ENCODE measurements at places on chromosomes 3 and 15.

DNA sequence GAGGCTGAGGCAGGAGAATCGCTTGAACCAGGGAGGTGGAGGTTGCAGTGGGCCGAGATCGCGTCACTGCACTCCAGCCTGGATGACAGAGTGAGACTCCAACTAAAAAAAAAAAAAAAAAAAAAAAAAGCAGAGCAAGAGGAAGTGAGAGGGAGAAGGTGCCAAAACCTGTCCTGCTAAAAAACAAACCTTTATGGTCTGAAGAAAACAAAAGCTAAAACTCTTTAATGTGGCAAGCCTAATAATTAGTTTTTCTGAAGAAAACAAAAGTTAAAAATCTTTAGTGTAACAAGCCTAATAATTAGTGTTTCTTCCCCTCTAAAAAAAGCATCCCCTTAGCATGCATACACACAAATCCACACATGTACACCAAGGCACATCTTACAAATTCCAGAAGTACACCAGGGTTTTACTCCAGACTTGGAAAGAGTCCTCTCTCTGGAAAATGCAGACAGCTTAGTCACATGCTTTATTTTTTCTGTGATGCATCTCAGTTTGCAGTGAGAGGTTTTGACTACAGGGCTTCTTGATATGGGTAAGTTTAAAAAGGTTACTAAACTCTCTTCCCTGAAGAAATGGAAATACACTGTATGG, 65.9 kb downstream of the HACD2 start:
- no peak for DNase-seq

DNA sequence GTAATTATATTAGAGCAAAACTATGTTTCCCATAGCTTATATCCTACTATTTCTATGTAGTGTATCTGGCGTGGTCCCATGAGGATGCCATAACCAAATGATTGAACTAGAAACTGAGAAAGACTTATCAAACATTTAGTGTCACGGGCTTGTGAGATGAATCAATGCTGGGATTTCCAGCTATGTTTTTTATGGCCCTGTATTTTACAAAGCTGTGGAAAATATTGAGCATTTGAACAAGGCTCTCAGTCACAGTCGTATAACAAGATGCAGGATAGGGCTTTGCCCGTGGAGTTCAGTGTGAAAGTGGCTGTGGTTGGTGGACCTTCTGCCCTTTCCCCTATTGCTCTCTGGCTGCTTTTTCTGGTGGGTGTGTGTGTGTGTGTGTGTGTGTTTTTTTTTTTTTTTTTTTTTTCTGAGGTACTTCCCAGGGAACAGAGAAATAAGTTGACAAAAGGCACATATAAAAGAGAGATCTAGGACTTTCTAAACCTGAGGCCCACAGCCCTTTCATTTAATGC, 60.7 kb downstream of the CACNA1D start:
- DNase-seq = no peak

DNA sequence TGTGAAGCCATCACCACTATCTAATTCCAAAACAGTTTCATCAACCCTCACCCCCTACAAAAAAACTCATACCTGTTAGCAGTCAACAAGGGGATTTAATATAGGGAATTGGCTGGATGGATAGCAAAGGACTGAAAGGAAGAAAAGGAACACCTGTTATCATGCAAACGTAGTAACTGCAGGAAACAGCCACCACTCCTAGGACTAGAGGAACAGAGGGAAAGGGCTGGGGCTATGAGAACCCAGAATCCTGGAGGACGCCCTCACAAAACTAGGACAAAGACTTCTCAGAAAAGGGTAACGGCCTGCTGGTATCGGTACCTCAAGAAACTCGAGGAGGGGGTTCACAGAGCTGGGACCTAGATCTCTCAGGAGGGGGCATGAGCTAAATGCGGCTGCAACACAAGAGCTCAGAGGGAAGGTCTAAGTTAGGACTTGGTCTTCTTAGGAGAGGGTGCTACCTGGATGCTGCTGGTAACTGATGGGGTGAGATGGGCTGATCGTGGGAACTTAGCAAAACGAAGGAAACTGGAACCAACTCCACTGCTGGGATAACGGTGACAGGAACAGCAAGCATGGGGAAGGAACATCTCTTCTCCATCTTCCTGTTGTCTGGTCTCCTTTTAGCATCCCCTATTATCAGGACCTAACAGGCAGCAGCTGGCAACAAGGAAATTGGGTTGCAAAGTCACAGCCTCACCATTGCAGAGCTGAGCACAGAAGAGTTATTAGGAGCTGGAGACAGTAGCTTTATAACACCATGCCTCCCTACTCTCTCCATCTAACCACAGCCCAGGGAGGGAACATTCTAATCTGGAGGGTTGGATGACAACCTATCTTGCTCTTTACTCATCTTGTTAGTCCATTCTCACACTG, 147.7 kb downstream of the UACA start:
- DNase-seq = no peak

- no peak for DNase-seq
These were observed 1336.7 kb downstream of the NSUN3 start for GRCh38 chr3:95399585-95399984.

DNA sequence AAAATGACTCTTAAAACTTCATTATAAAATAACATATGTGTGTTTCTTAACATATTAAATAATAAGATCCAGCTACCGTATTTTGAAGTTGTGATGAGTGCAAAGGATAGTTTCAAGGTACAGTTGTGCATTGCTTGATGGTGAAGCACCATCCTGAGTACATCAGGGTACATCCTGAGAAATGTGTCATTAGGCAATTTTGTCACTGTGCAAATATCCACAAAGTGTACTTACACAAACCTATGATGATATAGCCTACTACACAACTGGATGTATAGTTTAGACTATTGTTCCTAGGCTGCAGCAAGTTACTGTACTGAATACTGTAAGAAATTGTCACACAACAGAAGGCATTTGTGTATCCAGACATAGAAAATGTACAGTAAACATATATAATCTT, 20.8 kb upstream of the TM4SF1 start:
- no peak for DNase-seq

DNA sequence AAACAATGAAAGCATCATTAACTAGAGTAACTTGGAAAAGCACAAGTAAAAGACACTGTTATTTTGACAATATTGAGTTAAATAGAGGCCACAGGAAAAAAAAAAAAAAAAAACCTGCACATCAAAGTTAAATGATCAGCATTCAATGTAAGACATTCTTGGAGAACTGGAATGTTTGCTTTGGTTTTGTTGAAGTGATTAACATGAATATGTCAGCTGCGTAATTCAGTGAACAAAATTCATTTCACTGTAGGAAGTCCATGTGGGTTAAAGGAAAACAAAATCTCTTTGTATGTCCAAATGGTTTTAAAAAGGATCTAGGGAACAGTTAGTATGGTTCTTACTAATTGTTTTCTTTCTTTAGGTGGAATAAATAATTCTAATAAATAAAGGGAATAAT, 252.8 kb upstream of the CNTN6 start:
- DNase-seq = no peak

GRCh38 chr3:120324190-120324589, 25.0 kb downstream of the LRRC58 start:
- DNase-seq = no peak

DNA sequence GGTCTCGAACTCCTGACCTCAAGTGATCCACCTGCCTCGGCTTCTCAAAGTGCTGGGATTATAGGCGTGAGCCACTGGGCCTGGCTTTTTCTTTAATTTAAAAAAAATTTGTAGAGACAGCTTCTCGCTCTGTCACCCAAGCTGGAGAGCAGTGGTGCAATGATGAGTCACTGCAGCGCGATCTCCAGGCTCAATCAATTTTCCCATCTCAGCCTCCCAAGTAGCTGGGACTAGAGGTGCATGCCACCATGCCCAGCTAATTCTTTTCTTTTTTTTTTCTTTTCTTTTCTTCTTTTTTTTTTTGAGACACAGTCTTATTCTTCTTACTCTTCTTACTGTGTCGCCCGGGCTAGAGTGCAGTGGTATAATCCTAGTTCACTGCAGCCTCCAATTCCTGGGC, 19.8 kb downstream of the TUBGCP4 start:
- no peak for DNase-seq

DNA sequence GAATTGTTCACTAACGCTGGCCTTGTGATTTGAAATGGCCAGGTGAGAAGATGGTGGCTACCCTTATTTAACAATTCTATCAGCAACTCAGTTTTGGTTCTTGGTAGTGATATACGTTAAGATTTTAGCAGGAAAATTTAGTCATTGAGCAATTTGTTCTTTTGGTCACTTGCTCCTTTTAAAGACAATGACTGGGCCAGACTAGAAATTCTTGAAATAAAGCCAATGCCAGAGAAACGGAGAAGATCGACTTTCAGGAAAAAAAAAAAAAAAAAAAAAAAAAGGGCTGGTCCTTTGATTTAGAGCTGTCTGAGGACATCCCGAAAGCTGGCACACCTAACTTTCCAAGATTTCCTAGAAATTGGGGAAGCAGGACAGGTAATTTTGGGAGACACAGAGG, 178.5 kb downstream of the FNDC3B start:
- DNase-seq = no peak

DNA sequence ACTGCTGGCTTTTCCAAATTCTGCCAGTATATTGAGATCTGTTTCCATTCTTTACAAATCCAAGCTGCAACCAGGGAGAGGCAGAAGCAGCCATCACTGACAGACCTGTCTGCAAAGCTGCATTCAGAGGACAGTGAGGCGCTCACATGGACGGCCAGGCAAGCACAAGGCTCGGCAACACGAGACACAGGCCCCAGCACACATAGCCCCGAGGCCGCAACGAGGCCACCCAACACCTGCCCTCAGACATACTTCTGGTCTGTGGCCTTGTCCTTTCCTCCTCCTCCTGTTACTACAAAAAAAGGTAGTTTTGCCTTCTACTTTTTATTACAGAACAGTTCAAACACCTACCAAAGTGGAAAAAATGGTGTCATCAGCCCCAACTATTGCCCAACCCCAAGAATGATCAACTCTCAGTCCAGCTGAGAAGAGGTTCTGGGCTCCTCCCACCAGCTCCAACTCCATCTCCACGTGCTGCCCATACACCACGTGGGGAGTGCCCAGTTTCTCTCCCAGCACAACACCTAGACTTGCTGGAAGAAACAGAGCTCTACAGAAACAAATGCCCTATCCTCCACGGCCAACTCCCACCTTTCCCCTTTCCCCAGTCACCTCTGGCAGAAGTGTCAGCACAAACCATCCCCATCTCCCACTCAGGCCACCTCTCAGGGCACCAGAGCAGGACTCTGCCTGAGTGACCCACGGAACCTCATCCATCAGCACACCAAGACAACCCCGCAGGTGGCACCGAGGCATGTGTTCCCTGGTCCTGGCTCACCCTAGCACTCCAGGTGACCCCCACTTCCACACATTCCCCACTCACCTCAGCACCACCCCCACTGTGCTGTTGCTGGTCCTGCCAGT, 7.4 kb downstream of the ZXDC start:
- no peak for DNase-seq

DNA sequence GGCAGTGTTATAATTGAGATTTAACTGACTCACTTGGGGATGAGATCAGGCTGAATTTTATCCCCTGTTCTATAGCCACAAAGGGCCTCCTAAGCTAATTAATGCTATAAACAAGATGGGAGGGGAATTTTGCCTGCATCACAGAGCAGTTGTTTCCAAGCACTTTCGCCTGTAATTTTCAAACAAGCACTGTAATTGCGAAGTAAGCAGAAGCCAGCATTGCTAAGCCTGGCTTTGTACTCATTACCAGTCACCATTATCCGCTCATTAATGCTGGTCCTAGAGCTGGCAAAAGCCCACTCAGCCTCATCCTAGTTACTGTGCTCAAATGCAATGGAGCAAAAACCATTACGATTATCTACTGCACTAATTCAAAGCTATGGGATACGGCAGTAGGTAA, 356.6 kb upstream of the UBE2E2 start:
- no peak for DNase-seq

DNA sequence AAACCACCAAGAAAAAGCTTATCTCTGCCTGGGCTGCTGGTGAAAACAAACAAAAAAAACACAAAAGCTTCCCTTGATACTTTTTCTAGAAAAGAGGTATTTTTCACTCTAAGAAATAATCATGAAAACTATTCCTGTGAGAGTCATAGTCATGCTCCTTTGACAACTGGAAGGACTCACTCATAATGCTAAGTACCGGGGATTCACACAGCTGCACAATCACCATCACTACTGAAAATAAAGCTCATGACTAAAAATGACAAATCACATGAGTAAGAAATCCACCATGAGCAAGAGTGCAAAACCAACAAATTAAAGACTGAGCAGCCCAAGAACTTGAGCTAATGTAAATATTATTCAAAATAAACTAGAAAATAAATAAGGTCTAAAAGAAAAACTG, 10.6 kb upstream of the POU1F1 start:
- DNase-seq = no peak

DNA sequence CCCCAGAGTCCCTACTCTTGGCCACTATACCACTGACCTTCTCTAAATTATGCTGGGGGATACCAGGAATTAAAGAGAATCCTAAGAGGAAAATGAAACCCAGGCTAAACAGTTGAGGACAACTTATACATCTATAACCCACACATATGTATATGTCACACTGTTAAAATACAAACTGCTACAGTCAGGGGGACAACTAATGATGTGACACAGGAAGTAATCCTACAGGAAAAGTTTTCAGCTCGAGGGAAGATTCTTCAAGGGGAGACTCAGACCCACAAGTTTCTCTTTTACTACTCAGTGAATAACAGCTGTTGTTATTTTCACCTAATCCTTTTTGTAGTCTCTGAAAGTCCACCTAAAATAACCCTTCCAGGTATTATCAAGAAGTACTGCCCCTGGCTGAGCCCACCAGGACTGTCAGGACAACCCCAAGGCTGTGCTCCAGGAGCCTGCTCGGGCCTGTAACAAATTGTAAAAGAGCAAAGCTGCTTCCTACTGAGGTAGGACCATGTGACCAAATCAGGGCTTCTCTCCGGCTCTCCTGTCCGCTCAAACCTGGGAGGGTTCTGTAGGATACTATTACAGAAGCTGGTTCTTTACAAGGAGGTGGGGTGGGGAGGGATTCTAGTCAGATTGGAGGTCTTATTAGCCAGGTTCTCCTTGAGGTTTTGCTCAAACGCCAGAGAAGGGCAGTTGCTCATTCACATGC, 91.6 kb downstream of the SRGAP3 start:
- DNase-seq = no peak

- no peak for DNase-seq
These were observed 73.3 kb downstream of the SETMAR start for GRCh38 chr3:4376499-4376898.

DNA sequence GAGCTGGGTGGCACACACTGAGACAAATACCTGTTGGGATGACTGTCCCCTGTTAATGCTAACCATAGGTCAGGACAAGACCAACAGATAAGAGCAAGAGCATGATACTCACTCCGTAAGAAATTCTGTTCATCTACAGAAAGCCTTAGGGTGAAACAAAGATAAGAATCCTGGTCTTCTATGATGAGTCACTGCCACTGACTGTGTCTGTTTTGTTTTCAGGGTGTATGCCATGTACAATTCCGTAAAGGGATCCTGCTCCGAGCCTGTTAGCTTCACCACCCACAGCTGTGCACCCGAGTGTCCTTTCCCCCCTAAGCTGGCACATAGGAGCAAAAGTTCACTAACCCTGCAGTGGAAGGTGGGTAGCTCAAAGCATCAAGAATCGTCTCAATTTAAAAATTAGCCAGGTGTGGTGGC, 141.1 kb downstream of the GHSR start:
- DNase-seq = no peak

- no peak for DNase-seq
These were observed 18.7 kb downstream of the TRPM1 start for GRCh38 chr15:31082771-31083369.
